ENCODE measurements at places on chromosomes 4 and X.

DNA sequence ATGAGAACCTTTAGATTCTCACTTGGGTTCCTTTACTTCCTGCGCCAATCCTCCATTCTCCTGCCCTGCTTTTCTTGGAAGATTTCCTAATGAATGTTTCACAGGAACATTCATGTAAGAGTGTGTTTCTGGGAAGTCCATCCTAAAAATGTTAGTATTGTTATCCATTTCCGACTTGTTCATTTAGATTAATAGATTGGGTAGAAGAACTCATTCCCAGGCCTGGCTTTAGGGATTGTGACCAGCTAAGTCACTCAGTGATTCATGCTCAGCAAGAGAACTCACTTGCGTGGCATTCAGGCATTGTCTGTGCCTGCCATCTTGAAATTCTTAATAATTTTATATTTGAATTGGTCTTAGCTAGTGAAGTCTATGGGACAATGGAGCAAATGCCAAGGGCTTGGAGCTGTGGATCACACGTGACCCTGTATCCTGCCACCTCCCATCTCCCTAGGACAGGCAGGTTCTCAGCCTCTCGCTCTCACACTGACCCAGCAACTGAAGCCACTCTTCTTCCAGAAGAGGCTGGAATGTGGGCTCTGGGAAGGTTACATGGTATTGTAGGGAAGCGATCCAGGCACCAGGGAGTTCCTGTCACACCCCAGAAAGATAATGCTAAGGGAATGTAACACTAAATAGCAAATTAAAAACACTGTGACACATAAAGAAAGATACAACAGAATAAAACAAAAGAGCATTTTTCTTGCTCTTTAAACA lies 562.1 kb downstream of the TMA16 start:
- no peak for DNase-seq

- DNase-seq = no peak
These were observed 373.0 kb downstream of the MID1IP1 start for GRCh38 chrX:39174241-39174771.

- no peak for DNase-seq
These were observed 1076.4 kb upstream of the PABPC4L start for GRCh38 chr4:135277980-135278315.

- DNase-seq = no peak
These were observed 11.1 kb downstream of the UBE2NL start for GRCh38 chrX:143894938-143895337.

DNA sequence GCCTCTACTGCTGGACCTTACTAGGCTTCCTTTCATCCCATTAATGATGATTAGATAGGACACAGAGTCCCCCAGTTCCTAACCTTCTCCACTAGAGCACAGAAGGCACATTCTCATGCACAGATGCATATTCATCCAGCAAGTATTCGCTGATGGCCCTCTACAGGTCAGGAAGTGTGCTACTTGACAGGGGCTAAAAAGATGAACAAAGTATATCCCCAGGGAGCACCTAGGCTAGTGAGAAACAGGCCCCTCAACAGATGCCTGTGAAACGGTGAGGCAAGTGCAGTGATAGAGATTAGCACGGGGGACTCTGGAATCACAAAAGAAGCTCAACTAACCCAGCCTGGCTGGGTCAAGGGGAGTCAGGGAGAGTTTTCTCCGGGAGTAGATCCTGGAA lies 95.8 kb downstream of the MGST2 start:
- no peak for DNase-seq

DNA sequence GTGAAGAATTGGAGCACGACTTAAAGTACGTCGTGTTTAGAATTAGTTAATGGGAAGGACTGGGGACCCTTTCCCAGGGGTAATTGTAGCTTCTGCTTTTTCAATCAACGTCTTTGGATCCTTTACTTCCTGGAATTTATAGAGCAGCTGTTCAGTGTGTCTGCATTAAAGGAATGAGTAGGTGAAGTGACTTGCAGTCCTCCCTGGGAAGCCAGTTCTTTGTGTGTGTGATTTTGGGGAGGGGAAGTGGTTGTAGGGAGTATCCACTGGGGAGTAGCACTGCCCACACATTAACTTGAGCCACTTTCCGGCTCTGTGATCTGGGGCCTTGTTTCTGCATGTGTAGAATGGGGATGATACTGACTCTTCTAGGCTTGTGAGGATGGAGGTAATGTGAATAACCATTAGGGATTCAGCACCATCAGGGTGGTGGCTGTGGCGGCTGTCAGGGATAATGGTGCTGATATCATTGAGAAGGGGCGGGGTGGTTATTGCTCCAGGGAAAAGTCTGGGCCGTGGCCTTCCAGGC lies 54.7 kb downstream of the TMEM131L start:
- no peak for DNase-seq
